ENCODE measurements at places on chromosomes 3 and 15.

DNA sequence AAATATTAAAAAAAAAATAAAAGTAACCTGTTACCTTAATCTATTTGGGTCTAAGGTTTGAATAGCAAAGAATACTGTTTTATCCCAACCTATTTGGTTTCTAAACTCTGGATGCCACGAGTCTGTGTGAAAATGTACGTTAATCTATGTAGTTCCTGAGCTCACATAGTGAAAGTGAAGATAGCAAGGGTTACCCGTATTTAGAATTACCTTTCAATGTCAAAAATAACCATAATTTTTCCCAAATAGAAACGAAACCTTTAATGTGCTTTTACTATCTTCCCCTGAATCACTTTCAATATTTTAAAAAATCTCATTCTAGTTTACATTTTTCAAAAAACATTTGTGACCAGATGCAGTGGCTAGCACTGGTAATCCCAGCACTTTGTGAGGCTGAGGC is 5.8 kb upstream of the USP50 start:
- no peak for DNase-seq

DNA sequence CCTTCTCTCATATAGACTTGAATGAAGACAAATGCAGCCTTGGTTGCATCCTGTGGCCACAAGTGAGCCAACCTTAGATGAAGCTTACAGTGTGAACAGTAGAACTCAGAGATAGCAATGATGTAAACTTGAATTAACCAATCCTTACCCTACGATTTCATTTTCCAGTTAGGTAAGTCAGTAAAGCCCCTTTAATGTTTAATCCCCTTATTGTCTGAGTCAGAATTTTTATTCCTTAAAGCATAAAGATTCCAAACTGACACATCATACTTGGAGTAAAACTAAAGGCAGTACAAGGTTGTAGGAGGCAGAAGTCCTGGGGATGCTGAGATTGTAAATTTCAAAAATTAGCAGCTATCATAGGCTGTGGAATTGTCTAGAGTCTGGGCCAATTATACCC is 507.8 kb upstream of the DPH6 start:
- no peak for DNase-seq

GRCh38 chr15:69491038-69491505 is 38.5 kb downstream of the RPLP1 start:
- no peak for DNase-seq

DNA sequence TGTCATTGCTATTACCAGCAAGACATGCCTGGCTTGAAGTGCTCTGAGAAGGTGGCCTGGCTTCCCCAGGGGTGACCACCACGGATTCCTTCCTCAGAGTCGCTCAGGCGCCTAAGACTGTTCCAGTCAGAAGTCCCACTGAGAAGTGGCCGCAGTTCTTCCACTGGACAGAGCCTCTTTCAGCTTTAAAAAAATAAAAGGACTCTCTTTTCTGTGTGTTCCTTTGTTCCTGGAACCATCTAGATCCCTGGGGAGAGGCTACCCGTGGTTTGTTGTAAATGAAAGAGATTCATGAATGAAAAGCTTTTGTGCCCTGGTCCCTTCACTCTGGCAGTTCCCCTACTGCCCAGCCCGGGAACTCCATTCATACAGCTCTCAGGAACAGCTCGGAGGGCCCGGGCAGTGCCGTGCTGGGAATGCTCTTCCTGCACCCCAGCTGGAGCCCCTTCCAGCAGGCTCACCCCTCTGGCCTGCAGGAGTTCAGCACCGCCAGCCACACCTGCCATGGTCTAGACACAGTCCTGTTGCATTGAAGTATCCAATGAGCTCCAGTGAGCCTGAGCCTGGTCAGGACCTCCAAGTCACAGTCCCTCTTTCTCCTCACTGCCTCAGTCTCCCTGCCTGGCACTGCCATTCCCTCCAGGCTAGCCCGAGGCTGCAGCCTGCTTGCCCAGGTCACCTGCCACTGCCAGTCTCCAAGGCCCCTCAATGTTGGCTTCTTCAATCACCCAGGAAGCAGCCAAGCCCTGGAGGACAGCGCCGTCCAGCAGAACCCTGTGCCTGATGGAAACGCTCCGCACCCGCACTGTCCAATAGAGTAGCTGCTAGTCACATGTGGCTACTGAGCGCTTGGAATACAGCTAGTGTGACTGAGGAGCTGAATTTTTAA is 75.4 kb downstream of the XXYLT1 start:
- no peak for DNase-seq

- DNase-seq = no peak
These were observed 92.2 kb downstream of the LRTM1 start for GRCh38 chr3:54835701-54836100.

DNA sequence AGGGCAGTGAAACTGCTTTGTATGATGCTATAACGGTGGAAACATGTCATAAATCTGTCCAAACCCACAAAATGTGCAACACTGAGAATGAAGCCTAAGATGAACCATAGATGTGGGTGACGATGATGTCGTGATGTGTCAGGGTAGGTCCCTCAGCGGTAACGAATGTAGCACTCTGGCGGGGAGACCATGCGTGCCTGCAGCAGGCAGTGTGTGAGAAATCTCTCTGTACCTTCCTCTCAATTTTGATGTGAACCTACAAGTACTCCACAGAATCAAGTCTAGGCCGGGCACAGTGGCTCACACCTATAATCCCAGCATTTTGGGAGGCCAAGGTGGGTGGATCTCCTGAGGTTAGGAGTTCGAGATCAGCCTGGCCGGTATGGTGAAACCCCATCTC is 268.2 kb upstream of the LYSMD4 start:
- DNase-seq = no peak

DNA sequence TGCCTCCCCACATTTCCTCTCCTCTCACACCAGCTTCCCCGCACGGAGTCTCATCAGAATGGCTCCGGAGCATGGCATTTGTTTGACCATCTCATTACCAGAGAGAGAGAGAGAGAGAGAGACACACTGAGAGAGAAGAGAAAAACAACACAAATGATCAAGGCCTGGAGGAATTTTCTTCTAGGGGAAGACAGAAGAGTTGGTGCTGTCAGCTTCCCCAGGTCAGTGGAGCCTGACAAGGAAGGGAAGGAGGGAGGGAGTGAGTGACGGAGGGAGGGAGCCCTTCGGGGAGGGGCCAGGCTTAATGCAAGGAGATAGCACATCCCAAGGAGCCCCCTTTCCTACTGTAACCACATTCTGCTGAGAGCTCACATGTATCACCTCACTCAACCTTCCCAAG is 9.1 kb downstream of the ST8SIA2 start:
- no peak for DNase-seq

GRCh38 chr15:84929795-84930603 is 45.5 kb downstream of the SLC28A1 start:
- peak; percentile 14 for DNase-seq

DNA sequence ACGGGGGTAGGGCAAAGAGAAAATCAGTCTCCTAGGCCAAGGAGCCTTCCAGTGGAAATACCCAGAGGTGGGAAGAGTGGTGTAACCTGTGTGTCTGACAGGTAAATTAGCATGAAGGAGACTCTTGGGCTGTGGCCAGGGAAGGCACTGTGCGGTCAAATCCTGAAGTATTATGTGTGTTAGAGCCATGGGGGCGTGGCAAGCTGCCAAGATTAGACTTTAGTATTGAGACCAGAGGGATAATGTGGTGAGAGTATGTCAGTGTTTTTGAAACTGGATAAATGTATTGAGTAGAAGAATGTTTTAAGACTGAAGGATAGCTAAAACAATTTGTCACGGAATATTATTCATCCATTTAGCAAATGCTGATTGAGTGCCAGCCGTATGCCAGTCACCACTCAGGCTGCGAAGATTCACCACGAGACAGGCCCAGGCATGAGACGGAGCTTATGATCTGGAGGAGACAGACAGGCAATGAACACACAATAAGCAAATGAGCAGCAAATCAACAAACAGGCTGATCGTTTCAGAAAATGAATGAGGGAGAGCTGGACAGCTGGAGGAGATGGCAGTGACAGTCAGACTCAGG is 445.9 kb downstream of the MCTP2 start:
- no peak for DNase-seq

DNA sequence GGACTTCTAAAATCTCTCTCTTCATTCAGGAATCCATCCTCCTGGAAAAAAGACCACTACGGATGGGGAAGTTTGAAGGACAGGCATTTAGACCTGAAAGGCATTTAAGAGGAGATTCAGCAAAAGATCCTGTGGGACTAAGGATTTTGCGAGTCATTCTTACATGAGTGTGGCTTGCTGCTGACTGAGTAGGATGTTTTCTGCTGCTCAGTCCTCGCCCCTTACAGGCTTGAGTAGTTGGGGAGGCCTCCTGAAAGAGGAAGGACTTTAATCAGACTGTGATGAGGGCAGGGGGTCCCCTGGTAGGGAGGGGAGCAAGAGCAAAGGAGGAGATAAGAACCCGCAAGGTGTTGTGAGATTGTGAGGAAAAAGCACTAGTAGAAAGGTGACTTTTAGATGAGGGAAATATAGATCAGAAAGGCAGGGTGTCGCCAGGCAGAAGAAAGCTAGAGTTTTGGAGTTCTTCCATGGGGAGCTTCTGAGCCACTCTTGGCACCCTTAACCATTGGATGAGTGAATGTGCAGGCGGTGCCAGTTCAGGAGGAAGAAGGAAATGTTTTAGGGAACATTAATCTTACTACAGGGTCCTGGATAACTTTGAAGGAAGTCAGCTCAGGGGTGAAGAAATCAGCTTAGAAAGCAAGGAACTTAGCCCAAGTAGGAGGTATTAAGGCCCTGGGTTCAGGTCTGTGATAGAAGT is 171.1 kb downstream of the RORA start:
- DNase-seq = no peak

GRCh38 chr3:7504886-7505775 is 644.2 kb downstream of the GRM7 start:
- no peak for DNase-seq

- DNase-seq = no peak
These were observed 47.3 kb upstream of the ALDH1A3 start for GRCh38 chr15:100832149-100832942.

DNA sequence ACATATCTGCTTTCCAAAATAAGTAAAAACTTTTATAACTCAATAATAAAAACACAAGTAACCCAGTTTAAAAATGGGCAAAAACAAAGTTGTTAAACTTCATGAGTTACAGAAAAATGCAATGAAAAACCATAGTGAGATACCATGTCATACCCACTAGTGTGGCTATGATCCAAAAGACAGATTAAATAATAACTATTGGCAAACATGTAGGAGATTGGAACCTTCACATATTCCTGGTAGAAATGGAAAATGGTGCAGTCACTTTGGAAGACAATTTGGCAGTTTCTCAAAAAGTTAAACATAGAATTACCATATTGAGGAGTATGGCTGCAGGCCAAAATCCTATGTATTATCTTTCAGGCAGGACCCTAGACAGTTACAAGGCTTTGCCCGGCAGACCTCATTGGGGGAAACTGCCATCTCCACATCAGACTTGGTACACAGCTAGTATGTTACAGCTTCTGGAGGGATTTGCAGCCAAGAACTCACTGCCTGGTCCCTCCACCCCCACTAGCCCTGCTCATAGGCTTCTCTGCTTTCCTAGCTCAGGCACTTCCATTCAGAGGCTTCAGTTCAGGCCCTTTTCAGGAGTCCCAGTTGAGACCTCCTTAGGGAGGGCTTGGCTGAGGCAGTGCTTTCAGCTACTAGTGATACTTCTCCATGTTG is 147.8 kb downstream of the NEK10 start:
- DNase-seq = no peak

DNA sequence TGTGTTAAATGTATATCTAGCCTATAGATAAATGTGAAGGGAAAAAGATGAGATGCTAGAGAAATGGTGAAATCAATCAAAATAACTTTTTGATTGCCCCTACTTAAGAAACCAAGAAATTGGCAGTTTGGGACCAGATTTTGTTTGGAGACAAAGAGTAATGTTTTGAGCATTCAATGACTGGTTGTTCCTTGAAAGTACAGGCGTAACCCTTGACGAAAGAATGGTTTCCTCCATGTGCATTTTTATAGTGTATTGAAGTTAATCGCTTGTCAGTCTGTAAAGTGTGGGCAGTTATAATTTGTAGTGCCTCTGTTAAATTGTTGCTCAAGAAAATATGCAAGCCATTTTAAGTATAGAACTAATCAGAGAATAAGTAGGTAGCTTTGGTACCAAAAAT is 1.2 kb downstream of the KIF23 start:
- DNase-seq = no peak

GRCh38 chr3:58173669-58174398 is 36.9 kb downstream of the DNASE1L3 start:
- DNase-seq = no peak

GRCh38 chr15:68114356-68114755 is 60.2 kb downstream of the PIAS1 start:
- peak; percentile 20 for DNase-seq

DNA sequence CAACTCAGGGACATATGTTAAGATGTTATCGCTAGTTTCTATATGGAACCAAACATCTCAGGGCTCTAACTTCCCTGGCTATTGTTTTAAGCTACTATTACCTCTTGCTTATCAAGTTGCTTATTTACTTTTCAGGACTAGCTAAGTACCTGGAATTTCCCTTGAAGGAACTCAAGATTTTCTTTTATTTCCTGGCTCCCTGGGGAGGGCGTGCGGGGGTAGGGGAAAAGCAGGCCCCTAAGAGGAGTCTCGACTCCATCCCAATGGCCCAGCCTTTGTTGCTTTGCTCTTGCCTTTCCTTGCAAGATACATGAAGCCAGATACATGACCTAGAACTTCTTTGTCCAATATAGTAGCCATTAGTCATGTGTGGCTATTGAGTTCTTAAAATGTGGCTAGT is 76.9 kb upstream of the STXBP5L start:
- DNase-seq = no peak

DNA sequence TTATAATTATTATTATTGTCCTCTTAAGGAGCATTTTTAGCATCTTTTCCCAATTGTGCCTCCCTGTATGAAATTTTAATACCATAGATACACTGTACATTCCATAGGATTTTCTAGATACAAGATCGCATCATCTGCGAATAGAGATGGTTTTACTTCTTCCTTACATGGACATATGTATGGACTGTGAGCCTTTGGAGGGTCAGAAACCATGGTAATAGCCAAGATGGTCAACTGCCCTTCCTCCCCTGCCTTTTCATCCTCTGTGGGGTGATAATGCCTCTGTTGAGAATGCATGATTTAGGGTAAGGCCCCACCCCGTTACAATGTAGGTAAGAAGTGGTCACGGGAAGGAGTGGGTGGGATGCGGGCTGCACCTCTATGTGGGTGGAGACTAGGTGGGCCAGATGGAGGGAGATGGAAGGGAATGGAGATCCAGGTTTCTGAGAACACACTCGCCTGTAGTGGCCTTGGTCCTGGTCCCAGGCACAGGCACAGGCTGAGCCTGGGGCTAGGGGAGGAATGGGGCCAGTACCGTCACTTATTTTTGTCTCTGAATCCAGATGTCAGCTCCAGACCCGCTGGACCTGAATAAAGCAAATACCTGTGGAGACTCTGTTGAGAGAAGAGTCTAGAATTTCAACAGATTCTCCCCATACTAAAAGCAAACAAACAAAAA is 31.7 kb downstream of the GOLGA6A start:
- DNase-seq = no peak

GRCh38 chr3:21601178-21601577 is 149.8 kb downstream of the ZNF385D start:
- DNase-seq = no peak

DNA sequence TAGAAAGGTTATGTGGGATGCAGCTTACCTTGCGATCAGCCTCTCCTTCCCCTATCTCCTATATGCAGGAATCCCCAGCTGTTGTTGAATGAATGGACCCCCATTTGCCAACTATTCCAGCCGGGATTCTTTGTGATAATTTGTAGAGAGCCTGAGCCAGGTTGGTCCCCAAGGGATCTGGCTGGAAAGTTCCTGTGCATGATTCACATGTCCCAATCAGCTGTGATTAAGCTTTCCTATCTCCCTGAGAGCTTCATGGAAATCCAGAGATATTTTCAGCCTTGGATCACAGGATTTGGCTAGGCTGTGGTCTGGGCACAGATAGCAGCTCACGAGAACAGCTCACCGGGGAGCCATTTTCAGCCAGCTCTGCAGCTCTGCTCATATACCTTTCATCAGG is 76.7 kb downstream of the ARNT2 start:
- DNase-seq = no peak

Data from hematopoietic multipotent progenitor cell (in vitro differentiated cells).